ENCODE measurements at places on chromosomes 7 and 10.

DNA sequence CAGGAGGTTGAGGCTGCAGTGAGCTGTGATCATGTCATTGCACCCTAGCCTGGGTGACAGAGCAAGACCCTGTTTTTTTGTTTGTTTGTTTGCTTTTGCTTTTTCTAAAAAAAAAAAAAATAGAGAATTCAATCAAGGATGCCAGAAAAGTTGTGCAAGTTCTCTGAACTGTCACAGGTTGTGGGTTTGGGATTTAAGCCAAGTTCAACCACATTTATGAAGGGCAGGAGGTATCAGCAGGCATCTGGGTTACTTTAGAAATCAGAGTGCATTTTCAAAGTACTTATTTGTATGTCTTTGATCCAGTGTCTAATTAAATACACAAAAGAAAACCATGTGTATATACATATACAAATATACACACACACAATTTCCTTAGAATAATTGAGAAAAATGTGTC is 151.2 kb upstream of the MINDY3 start:
- no peak for DNase-seq

GRCh38 chr10:125455855-125456254 is 227.1 kb downstream of the TEX36 start:
- DNase-seq, result no peak

- no peak for DNase-seq
Measured at GRCh38 chr7:84697506-84697905, 489.4 kb downstream of the SEMA3D start.

- no peak for DNase-seq
Measured at GRCh38 chr7:23333671-23334246, 34.6 kb downstream of the MALSU1 start.

- DNase-seq, result no peak
Measured at GRCh38 chr10:12193193-12193592, 2.5 kb downstream of the NUDT5 start.
